Bronchus fibroblast of lung (primary cell): ENCODE measurements at places on chromosomes 1 and 21. TPM values are rescaled to one million over a fixed set of nuclear protein-coding genes. Genes with fewer than 3 reads are reported as not detected.

Gene RGS4
- 111 and 142 TPM in 2 replicates for total RNA-seq

Gene EXOC8
- total RNA-seq = 5.5 and 5.7 TPM in 2 replicates

Gene TCHHL1
- not detected in 2 replicates for total RNA-seq

Gene IVL
- not detected in 2 replicates for total RNA-seq

Gene KCND3
- total RNA-seq = not detected in 2 replicates

Gene PCP4
- total RNA-seq = not detected in 2 replicates

Gene AMY2B
- 0.50 and 1.6 TPM in 2 replicates for total RNA-seq

Gene RSPO1
- under 0.01 and 0.17 TPM in 2 replicates for total RNA-seq

Gene FAM78B
- 0.15 and 0.17 TPM in 2 replicates for total RNA-seq

Gene SLC27A3
- 6.2 and 10.1 TPM in 2 replicates for total RNA-seq

Gene LCE2B
- not detected in 2 replicates for total RNA-seq

Gene BSND
- not detected in 2 replicates for total RNA-seq

Gene KRTAP19-1
- total RNA-seq = not detected in 2 replicates

Gene CLCA1
- not detected in 2 replicates for total RNA-seq

Gene DLGAP3
- total RNA-seq = under 0.01 and 0.45 TPM in 2 replicates

Gene NHLH1
- under 0.01 TPM in 1 of 2 replicates, not detected in the other for total RNA-seq

Gene ESPN
- under 0.01 TPM in 1 of 2 replicates, not detected in the other for total RNA-seq

Gene ITLN2
- not detected in 2 replicates for total RNA-seq

Gene AIRE
- total RNA-seq = not detected in 2 replicates

Gene HMGN1
- total RNA-seq = 216 and 318 TPM in 2 replicates

Gene DMBX1
- not detected in 2 replicates for total RNA-seq

Gene SYDE2
- 1.8 and 1.9 TPM in 2 replicates for total RNA-seq

Gene EPS8L3
- not detected in 2 replicates for total RNA-seq

Gene CACHD1
- total RNA-seq = 2.4 and 2.7 TPM in 2 replicates

Gene OR2T11
- not detected in 2 replicates for total RNA-seq

Gene AUNIP
- total RNA-seq = 5.1 and 9.1 TPM in 2 replicates

Gene REN
- 0.15 and 0.67 TPM in 2 replicates for total RNA-seq

Gene GJB3
- total RNA-seq = not detected in 2 replicates

Gene C1orf210
- not detected in 2 replicates for total RNA-seq

Gene NTRK1
- not detected in 2 replicates for total RNA-seq

Gene PRAMEF20
- not detected in 2 replicates for total RNA-seq

Gene LRRN2
- total RNA-seq = not detected in 2 replicates

Gene HSD3B2
- total RNA-seq = not detected in 2 replicates

Gene DPT
- total RNA-seq = 0.15 TPM in 1 of 2 replicates, not detected in the other

Gene GBP5
- not detected in 2 replicates for total RNA-seq

Gene RNF223
- not detected in 2 replicates for total RNA-seq

Gene F11R
- total RNA-seq = 0.74 and 1.2 TPM in 2 replicates

Gene DCDC2B
- not detected in 2 replicates for total RNA-seq

Gene C1orf21
- total RNA-seq = 8.8 and 12.1 TPM in 2 replicates

Gene CD84
- not detected in 2 replicates for total RNA-seq

Gene PLA2G4A
- 1.9 and 2.0 TPM in 2 replicates for total RNA-seq

Gene PTCH2
- total RNA-seq = under 0.01 and 0.15 TPM in 2 replicates

Gene FMO2
- 3.4 and 3.9 TPM in 2 replicates for total RNA-seq

Gene AQP10
- total RNA-seq = not detected in 2 replicates

Gene PTGS2
- total RNA-seq = 0.17 and 0.45 TPM in 2 replicates

Gene ADAMTS5
- 0.34 and 0.45 TPM in 2 replicates for total RNA-seq

Gene SLAMF6
- total RNA-seq = not detected in 2 replicates

Gene FAM167B
- 0.30 and 0.50 TPM in 2 replicates for total RNA-seq

Gene GPR3
- total RNA-seq = 0.45 and 1.0 TPM in 2 replicates

Gene GALNT2
- 88.1 and 90.8 TPM in 2 replicates for total RNA-seq

Gene NFASC
- total RNA-seq = 0.15 and 1.2 TPM in 2 replicates

Gene FAM72D
- 3.2 and 4.0 TPM in 2 replicates for total RNA-seq

Gene ADCY10
- not detected in 2 replicates for total RNA-seq

Gene S100A7
- total RNA-seq = not detected in 2 replicates
